BJ (cell line): ENCODE measurements at places on chromosomes 4 and X.

- DNase-seq = no peak
These were observed 68.4 kb downstream of the MFAP3L start for GRCh38 chr4:169957785-169958184.

DNA sequence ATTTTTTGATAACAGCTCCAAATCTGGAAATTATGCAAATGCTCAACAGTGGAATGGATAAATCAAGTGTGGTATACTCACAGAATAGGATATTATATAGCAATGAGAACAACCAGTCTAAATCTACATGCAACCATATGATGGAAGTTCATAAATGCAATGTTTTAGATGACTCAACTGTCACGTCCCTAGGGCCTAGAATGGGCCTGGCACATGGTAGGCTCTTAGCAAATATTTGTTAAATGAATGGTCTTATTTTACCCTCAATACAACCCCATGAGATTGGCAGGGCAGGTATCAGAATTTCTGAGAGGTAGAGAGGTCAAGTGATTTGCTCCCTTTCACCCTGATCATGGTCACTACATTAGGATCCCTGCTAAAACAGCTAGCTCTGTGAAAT is 14.6 kb upstream of the NKX3-2 start:
- no peak for DNase-seq

GRCh38 chrX:38701073-38701472 is 100.2 kb upstream of the MID1IP1 start:
- no peak for DNase-seq

GRCh38 chr4:8761824-8762205 is 109.8 kb downstream of the HMX1 start:
- DNase-seq = no peak

DNA sequence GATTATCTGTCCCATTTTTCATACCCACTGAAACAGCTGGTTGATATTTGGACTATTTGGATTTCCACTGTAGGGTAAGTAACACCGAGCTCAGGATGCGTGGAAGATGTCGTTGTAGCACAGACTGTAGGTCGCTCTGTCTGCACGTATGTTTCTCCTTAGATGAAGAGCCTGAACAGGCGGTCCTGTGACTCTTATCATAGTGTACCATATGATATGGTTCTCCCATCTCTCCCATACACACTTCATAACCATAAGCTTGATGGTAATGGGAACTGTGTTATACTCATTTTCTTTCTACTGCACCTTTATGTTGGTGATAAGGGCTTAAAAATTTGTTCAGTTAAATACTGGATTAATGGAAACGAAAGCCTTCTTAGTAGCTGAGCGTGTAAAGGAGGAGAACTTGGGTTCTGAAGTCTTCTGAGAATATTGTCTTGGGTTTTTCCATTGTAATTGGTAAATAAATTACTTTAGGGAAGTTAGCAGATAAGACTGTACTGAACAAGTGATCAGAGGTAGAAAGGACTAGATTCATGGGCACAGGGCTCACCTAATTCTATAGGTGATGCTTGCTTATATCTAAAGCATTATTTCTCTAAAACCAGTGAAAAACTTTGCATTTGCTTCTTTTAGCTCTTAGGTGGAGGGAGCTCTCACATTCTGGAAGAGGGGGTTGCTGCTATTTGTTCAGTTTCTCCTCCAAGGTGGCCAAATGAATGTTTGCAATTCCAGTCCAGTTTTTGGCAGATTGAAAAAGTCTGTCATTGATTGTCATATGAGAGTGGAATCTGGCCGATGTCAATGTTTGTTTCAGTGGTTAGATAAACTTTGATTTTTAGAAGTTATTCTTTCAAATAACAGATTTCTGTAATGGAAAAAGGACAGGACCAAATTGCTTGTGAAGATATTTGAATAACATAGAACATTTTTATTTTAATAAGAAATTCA is 15.8 kb downstream of the SMAD1 start:
- no peak for DNase-seq
